ENCODE measurements at places on chromosomes 1 and 21. TPM values are rescaled to one million over a fixed set of nuclear protein-coding genes. Genes with fewer than 3 reads are reported as not detected.

GRCh38 chr1:22254756-22255155 is 111.9 kb upstream of the WNT4 start:
- DNase-seq: no peak

Gene GNAT2
- total RNA-seq: 0.17 TPM

GRCh38 chr1:246753670-246754535 is 29.7 kb downstream of the SCCPDH start:
- peak; percentile 64 for DNase-seq

Gene HES2
- total RNA-seq: 1.2 TPM

Gene ESRRG
- not detected for total RNA-seq

DNA sequence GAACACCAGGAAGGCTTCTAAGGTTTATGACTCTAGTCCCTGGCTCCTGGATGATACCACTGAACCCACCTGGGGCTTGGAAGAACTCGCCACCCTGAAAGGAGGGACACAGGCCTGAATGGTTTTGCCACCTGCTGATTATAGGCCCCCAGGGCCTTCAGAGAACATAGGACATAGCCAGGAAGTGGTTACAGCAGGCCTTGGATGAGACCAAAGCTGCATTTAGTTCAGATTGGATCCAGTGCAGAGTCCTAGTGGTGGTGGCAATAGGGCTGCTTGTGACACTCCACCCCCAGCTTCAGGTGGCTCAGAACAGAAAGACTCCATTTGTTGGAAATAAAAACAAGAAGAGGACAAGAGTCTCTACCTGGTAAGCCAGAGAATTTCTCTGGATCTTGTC is 101.6 kb upstream of the PLPPR5 start:
- no peak for DNase-seq
